SHP77 treated with DMSO at 0.1 percent for 48 hours (cell line): ENCODE measurements at places on chromosomes 5 and 9.
A peak's percentile ranks its signal among the peaks of the same experiment; 100 is the strongest.

DNA sequence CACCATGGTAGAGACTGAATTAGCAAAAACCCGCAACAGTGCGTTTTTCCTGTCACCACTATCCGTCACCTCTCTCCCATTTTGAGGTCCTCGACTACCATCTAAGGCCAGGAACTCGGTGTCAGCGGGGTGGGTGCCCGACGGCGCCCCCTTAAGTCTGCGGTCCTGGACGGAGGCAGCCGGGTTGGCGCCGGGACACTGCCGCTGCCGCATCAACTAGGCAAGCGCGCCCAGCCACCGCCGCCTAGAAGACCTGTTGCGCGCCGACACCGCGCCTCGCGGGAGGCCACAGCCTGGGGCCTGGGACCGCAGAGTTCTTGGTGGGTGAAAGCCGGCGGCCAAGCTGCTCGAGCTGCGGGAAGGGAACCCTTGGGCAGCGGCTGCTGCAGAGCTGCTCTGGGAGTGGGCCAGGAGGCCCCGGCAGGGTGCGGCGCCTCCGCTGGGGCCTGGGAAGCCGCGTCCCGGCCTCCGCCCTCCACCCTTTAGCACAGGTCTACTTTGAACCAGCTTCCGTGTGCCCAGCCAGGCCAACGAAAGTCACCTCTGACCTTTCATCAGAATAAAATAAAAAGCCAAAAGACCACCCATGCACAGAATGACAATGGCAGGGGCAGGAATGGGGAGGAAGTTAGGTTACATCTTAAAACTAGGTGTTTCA is 3.5 kb downstream of the FOXB2 start:
- no peak for DNase-seq

DNA sequence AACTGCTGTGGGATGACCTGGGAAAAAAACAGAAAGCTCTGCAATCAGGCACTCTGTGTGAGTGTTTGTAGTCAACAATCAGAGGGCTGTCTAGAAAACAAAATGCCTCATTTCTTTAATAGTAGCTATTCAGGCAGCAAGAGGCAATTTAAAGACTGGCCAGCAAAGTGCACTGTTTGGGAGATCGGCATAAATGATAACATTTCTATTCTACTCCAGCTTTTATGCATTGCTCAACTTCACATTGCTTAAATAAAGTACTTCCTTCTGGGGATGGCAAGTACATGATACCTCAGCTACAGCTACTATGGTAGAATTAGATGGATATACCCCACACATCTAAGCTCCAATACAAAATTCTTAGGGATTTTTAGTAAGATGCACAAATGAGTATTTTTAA is 193.1 kb downstream of the DCP2 start:
- no peak for DNase-seq

- DNase-seq, result no peak
These were observed 175.5 kb upstream of the TUT7 start for GRCh38 chr9:86529496-86530275.

- DNase-seq, result no peak
These were observed 173.8 kb downstream of the PTPRD start for GRCh38 chr9:10438955-10439354.

- no peak for DNase-seq
These were observed 95.2 kb downstream of the CNTLN start for GRCh38 chr9:17229945-17230560.

- no peak for DNase-seq
These were observed 412.7 kb downstream of the CETN3 start for GRCh38 chr5:89996890-89997289.

DNA sequence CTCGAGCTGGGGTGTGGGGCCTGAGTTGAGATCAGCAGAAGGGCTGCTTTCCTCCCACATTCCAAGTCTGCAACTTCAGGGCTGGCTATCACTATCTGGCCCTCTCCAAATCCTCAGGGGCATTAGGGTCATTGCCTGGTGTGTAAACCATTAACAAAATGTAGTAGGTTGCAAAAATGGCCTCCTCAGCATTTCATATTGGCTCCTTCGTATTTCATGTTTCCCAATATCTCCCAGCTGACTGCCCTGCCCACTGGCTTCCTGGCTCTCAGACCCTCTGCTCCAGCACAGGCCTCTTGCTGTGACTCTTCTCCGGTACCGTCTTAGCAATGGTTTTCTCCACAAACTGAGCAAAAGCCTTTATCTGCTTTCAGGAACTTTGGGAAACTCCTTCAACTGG is 113.8 kb downstream of the GADD45G start:
- DNase-seq, result no peak

DNA sequence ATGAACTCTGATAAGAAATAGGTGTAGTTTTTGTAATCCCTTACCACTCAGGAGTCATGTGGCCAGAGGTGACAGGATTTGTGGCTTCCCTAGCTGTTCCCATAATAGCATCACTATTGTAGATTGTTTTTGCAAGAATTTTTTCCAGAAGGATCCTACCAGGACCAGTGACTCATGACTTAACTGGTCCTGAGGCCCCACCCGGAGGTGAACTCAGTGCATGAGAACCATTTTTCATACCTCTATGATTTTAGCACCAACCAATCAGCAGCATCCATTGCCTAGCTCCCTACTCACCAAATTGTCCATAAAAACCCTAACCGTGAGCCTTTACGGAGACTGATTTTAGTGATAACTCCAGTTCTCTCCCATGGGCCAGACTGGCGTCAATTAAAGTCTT is 484.8 kb downstream of the PSAT1 start:
- DNase-seq, result no peak

- DNase-seq, result no peak
These were observed 28.2 kb downstream of the FAM163B start for GRCh38 chr9:133581011-133581410.

GRCh38 chr9:37715260-37715659 is 38.3 kb upstream of the TRMT10B start:
- no peak for DNase-seq

- no peak for DNase-seq
These were observed 110.8 kb upstream of the ERCC6L2 start for GRCh38 chr9:95764533-95765319.

DNA sequence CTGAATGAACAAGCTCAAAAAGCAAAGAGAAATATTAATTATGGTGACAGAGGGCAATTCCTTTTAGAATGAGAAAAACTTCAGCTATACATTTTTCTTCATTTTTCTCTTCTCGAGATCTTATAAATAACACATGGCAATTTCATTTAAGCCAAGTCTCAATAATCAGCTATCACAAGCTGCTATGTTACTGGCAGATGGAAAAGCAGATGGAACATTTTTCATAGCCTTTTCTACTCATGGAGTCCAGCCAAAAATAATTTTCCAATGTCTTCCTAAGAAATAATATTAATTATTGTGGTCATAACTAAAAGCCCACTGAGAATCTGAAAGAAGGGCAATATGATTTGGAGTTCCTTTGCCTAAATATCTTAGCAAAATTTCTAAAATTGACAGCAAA is 35.6 kb downstream of the SKIC3 start:
- no peak for DNase-seq

GRCh38 chr5:129362456-129362855 is 97.6 kb upstream of the ADAMTS19 start:
- no peak for DNase-seq

- no peak for DNase-seq
These were observed 47.1 kb downstream of the SH3PXD2B start for GRCh38 chr5:172407241-172407691.

DNA sequence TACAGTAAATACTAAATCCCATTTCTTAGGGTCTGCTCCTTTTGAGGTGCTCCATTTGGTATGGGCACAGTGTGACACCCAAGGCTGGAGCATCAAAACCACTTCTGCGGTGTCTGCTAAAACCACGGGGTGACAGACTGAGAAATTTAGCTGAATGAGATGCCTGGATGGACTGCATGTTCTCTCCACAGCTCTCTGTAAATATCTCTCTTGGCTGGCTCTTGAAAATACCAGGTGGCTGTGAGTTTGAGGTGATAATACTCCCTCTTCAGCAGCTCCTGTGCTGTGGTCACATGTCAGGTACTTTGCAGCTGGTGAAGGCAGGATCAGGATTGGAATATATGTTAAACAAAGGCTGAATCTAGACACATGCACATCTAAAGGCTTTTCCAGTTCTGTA is 93.7 kb upstream of the SIMC1 start:
- no peak for DNase-seq

DNA sequence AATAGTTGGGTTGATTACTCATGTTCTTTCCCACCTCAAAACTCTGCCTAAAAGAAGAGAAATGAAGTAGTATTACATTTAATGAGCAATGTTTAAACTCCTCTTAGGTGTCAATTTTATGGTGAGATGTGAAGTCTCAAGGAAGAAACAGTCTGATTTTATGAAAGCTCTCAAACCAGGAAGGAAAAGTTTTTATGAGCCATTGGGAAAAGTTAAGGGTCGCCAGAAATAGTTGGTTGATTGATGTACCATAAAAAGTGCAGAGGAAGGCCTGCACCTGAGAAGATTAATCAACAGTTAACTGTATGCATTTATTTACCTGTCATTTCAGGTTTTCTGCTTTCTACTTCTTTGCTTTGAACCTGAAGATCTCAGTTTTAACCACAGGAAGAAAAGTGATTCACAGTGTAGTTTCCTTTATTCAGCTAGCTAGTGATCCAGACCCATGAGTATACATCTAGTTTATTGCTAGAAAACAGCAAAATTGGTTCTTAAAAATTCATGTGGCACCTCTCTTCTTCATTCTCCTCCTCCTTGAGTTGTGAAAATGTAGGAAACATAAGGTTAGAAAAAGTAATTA is 133.1 kb downstream of the CSNK1G3 start:
- no peak for DNase-seq

DNA sequence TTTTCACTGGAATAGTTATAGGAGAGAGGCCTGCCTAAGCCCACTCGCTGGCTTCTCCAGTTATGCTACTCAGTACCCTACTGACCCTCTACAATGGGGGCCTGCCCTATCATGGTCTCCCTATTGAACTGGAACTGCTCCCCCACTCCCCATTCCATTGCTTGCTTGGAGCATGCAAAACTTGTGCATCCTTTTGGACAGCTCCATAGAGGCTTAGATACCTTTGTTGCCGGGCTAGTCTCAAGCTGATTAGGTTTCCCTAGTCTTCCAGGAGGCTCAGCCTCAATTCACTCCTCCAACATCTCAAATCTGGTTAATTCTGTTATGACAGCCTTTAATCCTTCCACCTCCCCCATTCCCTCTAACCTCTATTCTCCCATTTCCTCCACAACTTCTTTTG is 39.9 kb downstream of the KIF24 start:
- DNase-seq, result no peak

- no peak for DNase-seq
These were observed 12.4 kb downstream of the UBAP1 start for GRCh38 chr9:34190996-34191892.

DNA sequence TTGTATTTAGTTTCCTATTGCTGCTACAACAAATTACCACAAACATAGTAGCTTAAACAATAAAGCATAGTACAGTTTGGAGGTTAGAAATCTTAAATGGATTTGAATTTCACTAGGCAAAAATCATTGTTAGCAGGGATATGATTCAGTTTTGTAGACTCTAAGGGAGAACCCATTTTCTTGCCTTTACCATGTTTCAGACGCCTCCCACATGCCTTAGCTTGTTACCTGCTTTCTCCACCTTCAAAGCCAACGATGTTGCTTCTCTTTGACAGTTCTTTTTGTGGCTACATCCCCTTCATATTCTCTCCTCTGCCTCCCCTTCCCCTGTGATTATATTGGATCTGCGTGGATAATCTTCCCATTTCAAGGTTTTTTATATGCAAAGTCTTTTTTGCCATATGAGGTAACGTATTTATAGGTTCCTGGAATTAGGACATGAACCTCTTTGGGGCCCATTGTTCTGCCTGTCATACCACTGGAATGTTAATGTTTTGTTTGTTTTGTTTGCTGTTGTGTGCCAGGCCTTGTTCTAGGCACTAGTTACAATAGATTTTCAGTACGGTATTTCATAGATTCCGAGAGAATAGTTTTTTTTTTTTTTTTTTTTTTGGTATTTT is 54.1 kb downstream of the UHRF2 start:
- no peak for DNase-seq

GRCh38 chr5:74454263-74455030 is 186.1 kb downstream of the ENC1 start:
- no peak for DNase-seq

DNA sequence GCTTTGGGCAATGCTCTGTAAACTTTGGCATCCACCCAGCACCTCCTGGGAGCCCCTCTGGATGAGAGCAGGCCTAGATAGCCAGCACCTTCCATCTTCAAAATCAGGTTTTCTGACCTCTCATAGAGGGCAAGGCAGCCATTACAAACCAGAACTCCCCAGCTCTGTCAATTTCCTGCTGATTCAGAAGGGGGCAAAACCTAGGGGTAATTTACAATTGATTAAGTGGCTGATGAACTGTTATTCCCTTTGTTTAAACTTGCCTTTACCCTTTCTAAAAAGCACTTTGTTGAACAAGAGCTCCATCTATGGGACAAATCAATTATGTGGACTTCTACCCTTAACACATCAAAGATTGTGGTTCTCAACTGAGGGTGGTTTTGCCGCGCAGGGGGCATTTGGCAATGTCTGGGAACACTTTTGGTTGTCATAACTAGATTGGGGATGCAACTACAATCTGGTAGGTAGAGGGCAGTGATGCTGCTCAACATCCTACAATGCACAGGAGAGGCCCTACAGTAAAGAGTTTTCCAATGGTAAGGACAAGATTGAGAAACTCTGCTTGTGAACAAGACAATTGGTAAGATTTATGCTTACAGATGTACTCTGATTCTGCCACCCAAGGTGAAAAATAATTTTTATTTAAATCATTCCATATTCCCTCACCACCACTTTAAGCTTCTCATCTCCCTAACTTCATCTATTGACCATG is 184.1 kb downstream of the MARCHF11 start:
- peak; percentile 56 for DNase-seq

- DNase-seq, result no peak
These were observed 21.1 kb upstream of the GOLPH3 start for GRCh38 chr5:32195265-32195664.

- DNase-seq, result no peak
These were observed 9.8 kb downstream of the DOCK2 start for GRCh38 chr5:169646856-169647255.

- no peak for DNase-seq
These were observed 373.4 kb downstream of the IRX2 start for GRCh38 chr5:2378108-2378507.

DNA sequence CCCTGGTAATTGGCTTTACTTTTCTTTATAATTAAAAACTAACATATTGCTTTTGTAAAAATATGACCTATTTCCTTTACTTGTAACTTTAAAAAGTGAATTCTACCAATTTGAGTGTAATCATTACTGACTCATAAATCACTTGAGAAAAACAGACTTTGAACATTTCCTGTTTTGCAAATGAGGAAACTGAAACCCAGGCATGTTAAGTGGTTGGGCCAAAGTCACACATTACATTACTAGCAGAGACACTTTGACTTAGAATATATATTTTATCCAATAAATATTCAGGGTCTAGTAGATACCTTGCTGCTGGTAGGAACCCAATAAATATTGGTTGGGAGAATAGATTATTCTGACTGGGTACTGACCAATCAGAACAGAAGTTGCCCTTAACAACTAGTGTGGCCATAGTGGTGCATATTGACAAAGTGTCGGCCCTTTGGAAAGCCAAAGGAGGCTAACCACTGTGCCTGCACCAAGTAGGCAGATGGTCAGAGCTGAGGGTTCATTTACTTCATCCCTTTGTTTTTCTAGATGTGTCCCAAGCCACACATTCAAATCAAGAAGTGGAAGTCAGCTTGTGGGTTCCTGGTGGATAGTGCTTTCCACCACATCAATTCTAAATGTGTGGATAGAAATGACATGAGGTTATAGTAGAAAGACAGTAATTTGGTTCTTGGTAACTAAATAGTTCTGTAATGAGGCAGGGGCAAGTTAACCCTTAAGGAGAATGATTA is 365.1 kb upstream of the RIOK2 start:
- DNase-seq, result no peak

- no peak for DNase-seq
These were observed 124.5 kb downstream of the EDIL3 start for GRCh38 chr5:84260140-84260539.

- no peak for DNase-seq
These were observed 95.6 kb downstream of the GNAQ start for GRCh38 chr9:77935974-77936373.
